ENCODE measurements at places on chromosomes 4 and X.

DNA sequence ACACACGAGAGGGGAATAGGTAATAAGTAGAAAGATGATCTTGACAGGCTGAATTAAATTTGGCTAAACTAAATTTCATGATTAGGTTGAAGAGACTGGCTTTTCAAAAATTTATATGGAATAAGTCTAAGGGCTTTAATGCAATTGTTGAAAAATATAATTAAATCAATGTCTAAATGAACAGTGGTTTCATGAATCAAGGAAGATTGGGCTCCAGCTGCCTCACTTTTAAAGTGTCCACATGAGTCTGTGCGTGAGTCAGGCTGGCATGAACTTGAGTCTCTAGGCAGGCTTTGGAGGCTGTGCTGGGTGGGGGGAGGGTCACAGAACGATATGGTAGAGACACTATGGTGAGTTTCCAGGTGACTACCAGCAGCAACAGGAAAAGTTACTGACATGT lies 111.9 kb downstream of the SORBS2 start:
- no peak for DNase-seq

- no peak for DNase-seq
Measured at GRCh38 chr4:882646-883045, 49.5 kb downstream of the GAK start.

GRCh38 chrX:136828830-136829229 lies 48.1 kb upstream of the ARHGEF6 start:
- DNase-seq: no peak

DNA sequence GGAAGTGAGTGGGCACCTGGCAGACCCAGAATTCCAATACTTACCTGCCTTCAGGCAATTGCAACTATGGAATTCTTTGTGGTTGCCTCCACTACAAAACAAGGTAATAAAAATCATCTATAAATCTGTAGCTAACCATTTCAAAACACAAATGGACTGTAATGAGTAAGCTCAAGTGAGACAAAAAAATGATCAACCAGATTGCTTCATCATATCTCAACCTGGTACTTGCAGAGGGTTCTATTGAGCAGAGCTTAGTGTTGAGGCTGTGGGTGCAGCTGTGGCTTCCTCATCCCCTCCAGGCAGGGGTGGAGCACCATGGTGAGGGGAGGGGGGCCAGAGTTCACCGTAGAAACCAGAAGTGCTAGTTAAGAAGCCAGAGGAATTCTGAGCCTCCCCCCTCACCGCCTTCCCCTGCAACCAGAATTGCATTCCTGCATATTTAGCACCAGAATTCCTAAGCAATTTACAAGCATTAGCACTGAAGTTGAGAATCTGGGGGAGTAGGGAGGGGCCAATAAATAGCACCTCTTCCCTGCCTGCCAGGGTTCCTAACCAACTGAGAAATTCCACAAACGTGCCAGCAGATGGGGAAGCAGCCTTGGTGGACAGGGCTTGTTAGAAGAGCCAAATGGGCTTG lies 11.5 kb downstream of the CTAG1A start:
- DNase-seq: no peak

DNA sequence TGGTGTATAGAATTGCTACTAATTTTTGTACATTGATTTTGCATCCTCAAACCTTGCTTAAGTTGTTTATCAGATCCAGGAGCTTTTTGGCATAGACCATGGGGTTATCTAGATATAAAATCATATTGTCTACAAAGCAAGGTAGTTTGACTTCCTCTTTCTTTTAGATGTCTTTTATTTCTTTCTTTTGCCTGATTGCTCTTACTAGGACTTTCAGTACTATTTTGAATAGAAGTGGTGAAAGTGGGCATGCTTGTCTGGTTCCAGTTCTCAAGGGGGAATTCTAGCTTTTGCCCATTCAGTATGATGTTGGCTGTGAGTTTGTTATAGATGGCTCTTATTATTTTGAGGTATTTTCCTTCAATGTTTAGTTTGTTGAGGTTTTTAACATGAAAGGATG lies 187.9 kb upstream of the LCORL start:
- no peak for DNase-seq

GRCh38 chr4:156006192-156006591 lies 52.5 kb upstream of the CTSO start:
- no peak for DNase-seq

- DNase-seq: no peak
Measured at GRCh38 chr4:113325876-113326615, 276.6 kb downstream of the ANK2 start.

DNA sequence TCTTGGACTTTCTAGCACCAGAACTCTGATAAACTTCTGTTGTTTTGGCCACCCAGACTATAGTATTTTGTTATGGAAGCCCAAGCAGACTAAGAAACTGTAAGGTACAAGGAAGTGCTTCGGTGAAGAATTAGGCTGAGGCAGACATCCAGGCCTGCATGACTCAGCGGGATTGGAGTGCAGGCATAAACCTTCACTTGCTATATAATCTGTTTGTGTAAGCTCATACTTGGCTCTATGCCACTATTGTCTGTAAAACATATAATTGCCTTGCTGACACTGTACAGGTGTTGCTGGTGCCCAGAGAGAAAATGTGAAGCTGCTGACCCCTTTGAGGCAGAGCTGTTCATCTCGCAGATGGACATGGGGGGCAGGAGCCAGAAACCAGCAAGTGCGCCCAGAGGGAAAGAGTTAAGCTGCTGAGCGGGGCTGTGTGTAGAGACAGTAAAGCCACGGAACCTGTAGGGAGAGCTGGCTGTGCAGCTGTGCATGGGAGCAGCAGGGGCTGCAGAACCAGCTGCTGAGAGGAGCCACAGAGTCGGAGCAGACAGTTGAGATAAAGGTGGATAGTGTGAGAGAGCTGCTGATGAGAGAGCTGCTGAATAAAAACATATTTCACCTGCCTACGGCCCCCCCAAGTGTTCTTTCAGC lies 96.2 kb downstream of the RBM46 start:
- no peak for DNase-seq

DNA sequence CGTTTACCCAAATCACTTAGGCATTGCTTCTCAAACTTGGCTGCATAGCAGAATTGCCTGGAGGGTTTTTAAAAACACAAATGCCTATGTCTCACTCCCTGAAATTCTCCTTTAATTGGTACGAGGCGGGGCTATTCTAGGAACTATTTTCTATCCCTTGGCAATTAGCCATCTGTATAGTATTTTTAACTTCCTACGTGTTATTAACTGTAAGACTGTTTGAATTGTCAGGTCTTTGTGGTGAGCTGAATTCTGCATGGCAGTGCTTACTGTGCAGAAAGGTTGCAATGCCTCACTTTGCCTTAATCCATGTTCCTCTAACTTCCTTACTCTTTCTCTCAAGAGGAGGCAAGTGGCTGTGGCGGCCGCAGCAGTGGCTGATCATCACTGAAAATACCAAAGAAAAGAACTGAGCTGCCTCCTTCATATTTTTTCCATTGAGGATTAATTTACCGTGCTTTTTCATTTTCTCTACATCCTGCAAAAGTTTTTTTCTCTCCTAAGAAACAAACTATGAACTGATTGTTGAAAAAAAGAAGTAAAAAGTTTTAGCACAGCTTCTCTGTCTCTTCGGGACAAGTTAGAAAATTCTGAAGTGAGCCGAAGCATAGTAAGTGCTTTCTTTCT lies at the start of gene SHROOM3:
Gene SHROOM3, plus strand, starts transcription at position 329 of the 627 bp plus-strand sequence. CDS start 824 bp downstream, outside the sequence.
- no peak for DNase-seq

DNA sequence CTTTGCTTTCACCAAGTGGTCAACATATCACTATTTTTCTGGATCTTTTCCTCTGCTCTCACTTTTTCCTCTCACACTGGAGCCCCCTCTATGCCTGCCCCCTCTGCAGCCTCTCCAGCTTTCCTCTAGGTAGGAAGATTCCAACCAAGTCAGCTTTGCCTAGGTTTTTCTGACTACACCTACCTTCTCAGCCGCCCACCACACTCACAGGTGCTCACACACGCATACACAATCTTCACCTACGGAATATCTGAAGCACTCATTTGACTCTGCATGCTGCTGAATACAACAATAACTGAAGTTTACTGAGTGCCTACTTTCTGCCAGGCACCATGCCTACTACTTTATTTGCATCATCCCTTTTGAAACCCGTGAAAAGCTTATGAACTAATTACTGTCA lies 328.0 kb downstream of the PPP3CA start:
- no peak for DNase-seq

- DNase-seq: no peak
Measured at GRCh38 chrX:6782831-6783230, 247.9 kb upstream of the VCX3A start.

- DNase-seq: no peak
Measured at GRCh38 chr4:55636656-55636999, 530 bp upstream of the NMU start.

DNA sequence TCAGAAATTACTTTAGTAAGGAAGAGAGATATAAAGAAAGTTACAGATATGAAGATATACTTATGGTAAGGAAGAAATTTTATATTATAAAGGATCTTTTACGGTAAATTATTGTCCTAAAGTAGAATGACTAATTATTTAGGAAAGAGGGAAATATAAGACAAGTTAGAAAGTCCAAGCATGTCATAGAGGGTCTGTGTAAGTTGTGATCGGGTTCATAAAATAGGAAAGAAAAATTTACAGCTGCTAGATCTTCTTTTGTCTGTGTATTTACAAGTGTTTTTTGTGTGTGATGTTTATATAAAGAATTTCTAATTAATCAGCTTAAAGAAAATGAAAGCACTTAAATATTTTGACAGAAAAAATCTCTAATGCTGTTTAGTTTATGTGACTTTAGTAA lies 1054.9 kb upstream of the DIAPH2 start:
- no peak for DNase-seq

DNA sequence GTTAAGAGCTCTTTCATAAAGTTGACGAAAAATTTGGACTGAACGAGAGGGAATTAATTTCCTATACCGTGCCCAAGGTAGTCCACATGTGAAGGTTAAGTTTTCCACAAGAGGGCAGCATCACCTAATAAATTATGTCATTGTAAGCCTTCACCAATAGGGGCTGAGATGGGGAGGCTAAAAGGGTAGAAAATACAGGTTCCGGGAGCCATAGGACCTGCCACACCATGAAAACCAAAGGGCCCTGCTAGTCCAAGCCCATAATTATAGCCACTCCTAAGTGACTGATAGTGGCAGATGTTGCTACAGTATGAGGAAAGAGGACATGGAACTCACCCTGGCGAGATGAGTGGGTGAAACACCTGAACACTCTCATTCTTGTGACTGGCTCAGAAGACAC lies 122.2 kb downstream of the SHROOM4 start:
- no peak for DNase-seq

DNA sequence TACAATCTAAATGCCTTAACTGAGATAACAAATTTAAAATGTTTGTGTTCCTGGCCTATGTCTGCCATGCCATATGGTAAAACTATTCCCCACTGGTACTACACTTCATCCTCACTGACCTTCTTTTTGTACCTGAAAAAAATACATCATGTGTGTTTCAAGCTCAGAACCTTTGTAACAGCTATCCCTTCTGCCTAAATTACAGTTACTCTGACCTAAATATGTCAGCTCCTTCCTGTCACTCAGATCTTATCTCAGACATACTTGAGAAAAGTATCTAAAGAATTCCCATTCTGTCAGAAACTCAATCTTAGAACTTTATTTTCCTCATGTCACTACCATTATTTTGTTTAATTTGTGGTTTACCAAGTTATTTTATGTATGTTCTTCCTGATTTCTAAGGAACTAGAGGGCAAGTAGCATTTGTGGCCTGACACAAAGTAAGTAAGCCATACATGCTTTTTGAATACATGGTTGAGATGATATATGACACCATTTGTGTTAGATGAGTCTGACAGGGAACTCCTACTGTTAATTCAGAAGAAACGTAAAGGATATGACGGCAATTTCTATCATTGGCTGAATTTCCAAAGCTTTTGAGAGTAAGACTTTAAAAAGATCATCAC lies 456.5 kb upstream of the NDST3 start:
- no peak for DNase-seq

DNA sequence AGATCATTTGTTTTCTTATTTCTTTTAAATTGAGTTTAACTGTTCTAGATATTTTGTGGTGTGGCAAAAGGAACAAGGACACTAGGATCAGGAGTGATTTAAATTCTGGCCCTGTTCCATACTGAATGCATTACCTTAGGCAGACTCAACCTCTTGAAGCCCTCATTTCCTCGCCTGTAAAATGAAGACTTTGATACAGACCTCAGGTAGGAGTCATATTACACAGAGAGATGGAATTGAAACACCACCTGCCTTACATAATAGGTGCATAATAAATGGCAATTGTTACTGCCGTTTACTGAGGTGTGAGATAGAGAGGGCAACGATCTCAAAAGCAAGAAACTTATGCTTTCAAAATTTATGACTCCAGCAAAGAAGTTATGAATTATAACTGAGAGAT lies 28.2 kb upstream of the RASSF6 start:
- no peak for DNase-seq

DNA sequence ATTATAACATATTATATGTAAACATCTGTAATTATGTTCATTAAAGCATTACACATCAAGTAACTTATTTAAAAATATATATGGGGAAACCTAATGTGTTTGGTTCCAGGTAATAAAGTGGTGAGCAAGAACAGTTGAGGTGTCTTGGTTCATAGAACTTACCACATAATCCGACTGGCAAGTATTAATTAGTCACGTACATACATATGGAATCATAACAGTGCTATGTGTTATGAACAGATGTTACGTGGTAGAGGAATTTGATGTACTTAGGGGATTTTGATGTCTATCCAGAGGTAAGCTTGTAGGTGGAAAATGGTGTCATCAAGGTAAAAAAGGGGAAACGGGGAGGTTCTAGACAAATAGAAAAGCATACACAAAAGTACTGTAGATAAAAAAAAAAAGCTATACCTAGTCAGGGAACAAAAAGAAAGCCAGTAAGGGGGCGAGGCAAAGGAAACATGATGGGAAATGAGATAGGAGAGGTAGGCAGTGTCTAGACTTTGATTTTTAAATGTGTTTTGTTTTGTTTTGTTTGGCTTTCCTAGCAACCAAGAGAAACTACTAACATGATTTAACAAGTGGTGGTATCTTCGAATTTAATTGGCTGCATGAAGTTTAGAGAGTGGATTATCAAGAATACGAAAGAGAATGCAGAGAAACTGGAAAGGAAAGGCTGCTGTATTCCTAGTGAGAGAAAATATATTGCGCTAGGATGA lies 12.6 kb downstream of the DMD start:
- DNase-seq: no peak

- DNase-seq: no peak
Measured at GRCh38 chrX:143632625-143633410, 3.1 kb downstream of the SLITRK4 start.

- no peak for DNase-seq
Measured at GRCh38 chr4:139934057-139934707, 219.8 kb downstream of the MAML3 start.

All from stimulated activated CD4-positive, alpha-beta T cell treated with anti-CD3 and anti-CD28 coated beads, TNF-alpha, amount 100 ng/mL, for 4 hours (primary cell).